ENCODE measurements at places on chromosomes 2 and 18. TPM values are rescaled to one million over a fixed set of nuclear protein-coding genes. Genes with fewer than 3 reads are reported as not detected.

LRRC30 gene
- total RNA-seq, result not detected

UGT1A10 gene
- not detected for total RNA-seq

TSGA10 gene
- 2.8 TPM for total RNA-seq

LIMS1 gene
- 73.7 TPM for total RNA-seq

SFXN5 gene
- 20.3 TPM for total RNA-seq

MEP1B gene
- not detected for total RNA-seq

RBKS gene
- total RNA-seq, result 2.3 TPM

MAP3K19 gene
- not detected for total RNA-seq

KLHL30 gene
- 1.6 TPM for total RNA-seq

VRK2 gene
- 32.4 TPM for total RNA-seq
